ENCODE measurements at places on chromosomes 7 and 10. TPM values are rescaled to one million over a fixed set of nuclear protein-coding genes. Genes with fewer than 3 reads are reported as not detected.

The TUBAL3 gene
- total RNA-seq: not detected

The HOXA3 gene
- not detected for total RNA-seq

The OGDHL gene
- total RNA-seq: 15.5 TPM

The VOPP1 gene
- total RNA-seq: 71.0 TPM

The PNLIPRP3 gene
- total RNA-seq: not detected

The SLC16A9 gene
- 16.0 TPM for total RNA-seq

The NPY gene
- total RNA-seq: 3.1 TPM

The MYO1G gene
- total RNA-seq: 0.10 TPM

GRCh38 chr7:106744563-106745091 lies 83.7 kb upstream of the CCDC71L start:
- DNase-seq: peak; percentile 69
- no peaks in the 10 kb centered on the region for H3K4me1 ChIP-seq
- no peaks in the 10 kb centered on the region for H3K36me3 ChIP-seq
- H3K27me3 ChIP-seq: no peaks in the 10 kb centered on the region
- no peak overlapping the region for H3K4me3 ChIP-seq

GRCh38 chr10:23368816-23369640 lies 24.4 kb upstream of the C10orf67 start:
- H3K36me3 ChIP-seq: no peaks in the 10 kb centered on the region
- H3K4me1 ChIP-seq: no peaks in the 10 kb centered on the region
- H3K4me3 ChIP-seq: no peak overlapping the region

DNA sequence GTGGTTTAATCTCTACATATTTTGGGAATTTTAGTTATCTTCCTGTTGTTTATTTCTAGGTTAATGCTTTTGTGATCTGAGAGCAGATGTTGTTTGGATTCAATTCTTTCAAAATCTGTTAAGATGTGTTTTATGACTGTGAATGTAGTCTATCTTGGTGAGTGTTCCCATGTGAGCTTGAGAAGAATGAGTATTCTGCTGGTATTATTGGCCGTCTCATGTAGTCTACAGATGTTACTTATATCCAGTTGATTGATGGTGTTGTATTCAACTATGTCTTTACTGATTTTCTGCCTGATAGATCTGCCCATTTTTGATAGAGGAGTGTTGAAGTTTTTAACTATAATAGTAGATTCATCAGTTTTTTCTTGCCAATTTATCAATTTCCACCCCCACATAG lies 141.4 kb upstream of the FOXP2 start:
- no peaks in the 10 kb centered on the region for H3K4me1 ChIP-seq
- DNase-seq: no peak
- no peak overlapping the region for H3K4me3 ChIP-seq
- H3K36me3 ChIP-seq: no peaks in the 10 kb centered on the region
- H3K27ac ChIP-seq: no peak overlapping the region

DNA sequence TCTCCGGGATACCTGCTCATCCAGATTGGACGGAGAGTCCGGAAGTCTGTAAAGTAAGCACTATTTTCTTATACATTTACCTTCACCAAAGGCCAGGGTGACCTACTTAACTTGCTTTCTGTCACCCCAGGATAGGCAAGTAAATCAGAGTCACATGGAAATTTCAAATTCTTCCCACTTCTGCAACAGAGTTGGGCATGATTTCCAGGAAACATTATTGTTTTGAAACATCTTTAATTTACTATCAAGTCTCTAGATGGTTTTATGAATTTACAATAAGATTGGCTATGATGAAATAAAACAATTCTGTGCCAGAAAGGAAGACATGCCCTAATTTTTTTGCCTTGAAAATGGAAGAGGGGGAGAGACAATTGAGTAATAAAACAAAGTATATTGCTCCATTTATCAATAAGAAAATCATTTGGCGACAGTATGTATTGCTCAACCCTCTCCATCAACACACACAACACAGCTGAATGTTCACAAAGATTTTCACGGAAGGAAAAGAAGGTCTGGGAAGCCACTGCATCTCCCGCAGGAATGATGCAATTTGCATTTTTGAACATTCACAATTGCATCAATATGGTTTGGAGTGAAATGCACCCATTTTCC lies 702.8 kb downstream of the PARD3 start:
- H3K27ac ChIP-seq: no peak overlapping the region
- no peaks in the 10 kb centered on the region for H3K4me1 ChIP-seq
- DNase-seq: no peak
- no peaks in the 10 kb centered on the region for H3K36me3 ChIP-seq
- H3K4me3 ChIP-seq: no peak overlapping the region

DNA sequence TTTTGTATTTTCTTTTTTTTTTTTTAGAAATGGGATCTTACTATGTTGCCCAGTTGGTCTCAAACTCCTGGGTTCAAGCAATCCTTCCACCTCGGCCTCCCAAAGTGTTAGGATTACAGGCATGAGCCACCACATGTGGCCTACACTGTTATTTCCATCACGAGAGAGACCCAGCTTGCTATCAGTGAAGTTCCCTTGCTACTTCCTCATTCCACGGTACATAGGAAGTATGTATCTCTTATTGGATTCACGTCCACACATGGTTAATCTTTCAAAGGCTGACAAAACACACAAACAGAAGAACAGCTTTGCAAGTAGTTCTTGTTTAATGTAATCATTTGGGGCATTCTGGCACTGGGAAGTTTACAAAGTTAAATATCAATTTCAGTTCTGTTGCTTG lies 50.9 kb downstream of the DCLRE1A start:
- no peak overlapping the region for H3K27ac ChIP-seq
- no peak for DNase-seq

GRCh38 chr7:70580161-70580560 lies 551.8 kb upstream of the GALNT17 start:
- H3K4me1 ChIP-seq: peaks cover 32% of the 10 kb centered on the region
- H3K36me3 ChIP-seq: no peaks in the 10 kb centered on the region
- H3K4me3 ChIP-seq: no peak overlapping the region
- no peak for DNase-seq

- no peak overlapping the region for H3K4me3 ChIP-seq
- H3K4me1 ChIP-seq: no peaks in the 10 kb centered on the region
- no peak overlapping the region for H3K27ac ChIP-seq
- no peak for DNase-seq
- no peaks in the 10 kb centered on the region for H3K36me3 ChIP-seq
- no peaks in the 10 kb centered on the region for H3K27me3 ChIP-seq
Measured at GRCh38 chr7:120760851-120761250, 97.1 kb downstream of the TSPAN12 start.

DNA sequence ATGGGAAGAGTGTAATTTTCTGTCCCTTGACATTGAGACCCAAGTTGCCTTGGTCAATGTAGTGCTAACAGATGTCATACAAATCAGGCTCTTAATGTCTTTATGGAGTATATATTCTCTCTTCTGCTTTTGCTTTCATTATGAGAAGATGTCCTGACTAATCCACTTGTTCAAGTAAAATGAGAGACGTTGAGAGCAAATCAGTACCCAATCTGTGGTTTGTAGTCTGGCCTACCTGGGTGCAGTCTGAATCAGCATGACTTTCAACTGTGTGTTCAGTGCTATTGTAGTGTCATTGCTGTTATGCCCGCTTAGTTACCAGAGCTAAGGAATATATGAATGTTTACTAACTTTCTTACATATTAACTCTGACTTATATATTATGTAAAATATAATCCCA lies 612.4 kb downstream of the ANKRD7 start:
- no peaks in the 10 kb centered on the region for H3K27me3 ChIP-seq
- no peaks in the 10 kb centered on the region for H3K36me3 ChIP-seq
- no peaks in the 10 kb centered on the region for H3K4me1 ChIP-seq
- DNase-seq: no peak
- no peak overlapping the region for H3K27ac ChIP-seq
- H3K4me3 ChIP-seq: no peak overlapping the region

DNA sequence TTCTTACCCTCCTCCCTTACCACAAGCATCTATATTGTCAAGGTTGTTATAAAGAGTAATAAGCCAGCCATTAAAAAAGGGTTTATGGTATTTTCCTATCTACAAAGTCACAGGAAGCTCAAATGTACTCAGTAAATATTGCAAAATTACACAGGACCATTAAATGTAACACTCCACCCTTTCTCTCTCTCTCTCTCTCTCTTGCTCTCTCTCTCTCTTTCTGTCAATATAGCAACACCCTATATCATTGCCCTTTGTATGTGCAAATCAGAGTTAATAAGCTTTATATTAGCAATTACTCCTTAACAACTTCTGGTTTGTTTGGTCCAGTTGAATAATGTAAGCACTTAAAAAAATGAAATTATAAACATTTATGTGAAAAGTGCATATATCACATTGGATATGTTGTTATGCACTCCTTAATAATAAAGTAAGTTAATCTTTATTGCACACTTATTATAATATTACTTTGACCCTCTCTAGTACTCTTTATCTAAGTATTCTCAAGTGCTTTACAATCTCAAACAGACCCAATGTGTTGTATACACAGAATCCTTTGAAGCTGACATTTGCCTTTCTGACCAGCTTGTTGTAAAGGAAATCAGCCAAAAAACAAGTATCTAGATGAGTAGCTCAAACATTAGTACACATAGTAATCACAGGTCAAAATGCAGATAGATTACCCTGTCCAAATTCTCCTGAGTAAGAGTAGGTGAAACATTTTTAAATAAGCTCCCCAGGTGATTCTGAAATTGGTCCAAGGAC lies 93.2 kb downstream of the CFTR start:
- DNase-seq: no peak
- H3K27me3 ChIP-seq: no peaks in the 10 kb centered on the region
- H3K4me3 ChIP-seq: no peak overlapping the region
- no peaks in the 10 kb centered on the region for H3K4me1 ChIP-seq
- H3K27ac ChIP-seq: no peak overlapping the region

DNA sequence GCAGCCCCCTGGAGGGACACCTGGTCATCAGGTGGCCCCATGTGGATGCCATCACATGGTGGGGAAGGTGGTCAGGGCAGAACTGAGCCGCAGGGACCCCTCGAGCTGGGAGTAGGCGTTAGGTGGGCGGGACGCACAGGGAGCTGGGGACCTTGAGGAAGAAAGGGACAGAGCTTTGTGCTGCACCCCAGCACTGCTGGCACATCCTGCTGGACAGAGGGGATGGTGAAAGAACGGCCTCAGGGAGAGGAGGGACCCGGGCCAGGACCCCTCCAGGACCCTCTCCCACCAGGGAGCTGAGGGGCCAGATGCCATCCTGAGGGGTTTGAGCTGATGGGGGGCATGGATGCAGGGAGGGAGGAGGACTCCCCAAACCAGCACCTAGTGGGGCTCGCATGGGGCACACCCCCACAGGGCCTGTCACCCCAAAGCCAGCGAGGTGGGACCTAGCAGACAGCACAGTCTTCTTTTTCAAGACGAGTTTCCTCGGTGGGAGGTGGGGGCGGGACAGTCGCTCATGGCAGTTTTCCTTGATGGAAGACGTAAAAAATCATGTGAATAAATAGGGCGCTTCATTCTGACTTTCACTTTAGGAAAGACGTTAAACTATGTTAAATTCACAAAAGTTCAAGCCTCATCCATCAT lies 43.3 kb downstream of the STK32C start:
- no peaks in the 10 kb centered on the region for H3K36me3 ChIP-seq
- no peak for DNase-seq
- no peaks in the 10 kb centered on the region for H3K27me3 ChIP-seq
- H3K4me3 ChIP-seq: no peak overlapping the region

GRCh38 chr7:135205850-135206249 lies 5.5 kb downstream of the WDR91 start:
- H3K36me3 ChIP-seq: no peaks in the 10 kb centered on the region
- peaks cover 10% of the 10 kb centered on the region for H3K27me3 ChIP-seq
- H3K27ac ChIP-seq: no peak overlapping the region
- H3K4me3 ChIP-seq: no peak overlapping the region

DNA sequence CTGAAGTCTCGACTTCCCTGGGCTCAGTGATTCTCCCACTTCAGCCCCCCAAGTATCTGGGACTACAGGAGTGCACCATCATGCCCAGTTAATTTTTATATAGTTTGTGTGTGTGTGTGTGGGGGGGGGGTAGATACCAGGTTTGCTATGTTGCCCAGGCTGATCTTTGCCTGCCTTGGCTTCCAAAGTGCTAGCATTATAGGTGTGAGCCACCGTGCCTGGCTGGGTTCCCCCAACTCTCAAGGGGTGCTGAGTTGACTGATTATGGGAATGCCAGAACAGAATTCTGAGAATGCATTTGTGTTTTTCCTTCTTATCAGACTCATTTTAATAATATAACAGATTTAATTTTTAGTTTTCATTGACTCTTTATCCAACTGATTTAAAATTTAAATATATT lies 19.5 kb downstream of the RPA3 start:
- DNase-seq: no peak
- H3K36me3 ChIP-seq: no peaks in the 10 kb centered on the region
- H3K4me1 ChIP-seq: no peaks in the 10 kb centered on the region
- H3K4me3 ChIP-seq: no peak overlapping the region
- H3K27me3 ChIP-seq: no peaks in the 10 kb centered on the region

- no peak overlapping the region for H3K4me3 ChIP-seq
- no peak for DNase-seq
- no peaks in the 10 kb centered on the region for H3K4me1 ChIP-seq
- H3K27ac ChIP-seq: no peak overlapping the region
Measured at GRCh38 chr7:157775560-157776332, 438.9 kb downstream of the DNAJB6 start.

- no peaks in the 10 kb centered on the region for H3K36me3 ChIP-seq
- no peak overlapping the region for H3K4me3 ChIP-seq
- H3K4me1 ChIP-seq: no peaks in the 10 kb centered on the region
- DNase-seq: no peak
- no peaks in the 10 kb centered on the region for H3K27me3 ChIP-seq
Measured at GRCh38 chr7:80593869-80594586, 44.4 kb upstream of the CD36 start.

DNA sequence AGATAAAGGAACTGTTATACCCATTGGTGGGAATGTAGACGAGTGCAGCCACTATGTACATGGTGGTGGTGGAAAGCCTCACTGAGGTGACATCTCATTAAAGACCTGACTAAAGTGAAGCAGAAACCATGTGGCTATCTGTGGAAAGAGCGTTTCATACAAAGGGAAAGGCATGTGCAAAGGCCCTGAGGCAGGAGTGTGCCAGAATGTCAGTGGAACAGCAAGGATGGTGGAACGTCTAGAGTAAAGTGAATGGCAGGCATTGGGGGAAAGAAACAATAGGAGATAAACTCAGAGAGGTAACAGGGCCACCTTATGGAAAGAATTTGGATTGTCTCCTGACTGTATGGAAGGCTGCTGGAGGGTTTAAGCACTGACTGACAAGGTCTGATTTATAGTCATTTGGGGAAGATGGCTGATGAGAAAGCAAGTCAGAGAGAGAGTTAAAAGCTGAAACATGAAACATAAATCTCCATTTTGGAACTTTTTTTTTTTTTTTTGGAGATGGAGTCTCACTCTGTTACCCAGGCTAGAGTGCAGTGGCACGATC lies 245.7 kb downstream of the STK31 start:
- H3K4me1 ChIP-seq: no peaks in the 10 kb centered on the region
- DNase-seq: peak; percentile 15
- H3K27ac ChIP-seq: no peak overlapping the region

DNA sequence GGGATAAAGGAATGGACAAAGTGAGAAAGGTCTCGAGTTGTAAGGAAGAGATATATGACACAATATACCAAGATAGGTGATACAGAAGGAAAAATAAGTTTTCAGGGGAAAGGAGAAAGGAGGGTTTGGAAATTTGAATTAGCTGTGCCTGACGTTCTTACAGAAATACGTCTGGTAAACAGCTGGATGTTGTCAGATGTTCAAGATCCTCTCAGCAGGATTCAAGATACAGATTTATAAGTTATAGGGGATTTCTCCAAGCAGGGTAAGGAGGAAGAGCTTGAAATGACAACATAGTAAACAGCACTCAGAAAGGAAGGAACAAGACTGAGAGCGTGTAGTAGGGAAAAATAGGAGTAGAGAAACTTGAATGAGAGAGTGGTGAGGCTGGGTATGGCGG lies 1184.1 kb downstream of the TYW1 start:
- H3K4me3 ChIP-seq: no peak overlapping the region
- no peaks in the 10 kb centered on the region for H3K4me1 ChIP-seq
- no peaks in the 10 kb centered on the region for H3K27me3 ChIP-seq
- no peak overlapping the region for H3K27ac ChIP-seq
- H3K36me3 ChIP-seq: no peaks in the 10 kb centered on the region
